ENCODE measurements at places on chromosomes 16 and 17.

DNA sequence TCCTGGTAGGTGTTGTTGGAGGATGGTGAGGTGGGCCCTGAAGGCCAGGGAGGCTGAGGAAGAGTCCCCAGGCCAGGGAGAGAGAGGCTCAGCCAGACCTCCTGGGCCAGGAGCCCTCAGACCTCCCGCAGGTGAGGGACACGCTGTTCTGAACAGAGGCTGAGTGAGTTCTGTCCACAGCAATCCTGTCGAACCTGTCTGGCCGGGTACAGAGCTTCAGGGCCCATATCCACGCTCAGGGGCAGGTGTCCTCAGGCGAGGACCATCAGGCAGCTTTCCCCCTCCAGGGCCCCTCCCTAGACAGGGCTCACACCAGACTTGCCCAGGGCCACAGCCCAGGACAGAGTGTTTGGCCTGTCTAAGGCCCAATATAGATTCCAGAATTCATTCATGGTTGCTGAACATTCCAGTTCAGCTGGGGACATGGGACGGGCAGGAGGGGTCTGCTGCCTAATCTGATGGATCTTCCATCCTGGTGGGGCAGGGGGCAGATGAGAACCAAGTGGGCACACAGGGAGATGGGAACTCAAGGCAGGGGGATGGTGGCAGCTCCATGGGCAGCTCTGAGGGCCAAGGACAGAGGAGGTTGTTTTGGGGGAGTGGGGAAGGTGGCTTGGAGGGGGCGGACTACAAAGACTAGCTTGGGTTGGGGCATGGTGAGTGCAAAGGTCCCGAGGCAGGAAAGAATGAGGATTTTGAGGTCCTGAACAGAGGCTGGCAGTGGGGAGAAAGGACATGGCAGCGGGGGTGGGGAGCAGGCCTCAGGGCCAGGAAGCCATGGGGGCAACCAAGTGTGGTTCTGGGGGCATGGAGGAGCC lies 23.4 kb upstream of the MPRIP start:
- DNase-seq = no peak

DNA sequence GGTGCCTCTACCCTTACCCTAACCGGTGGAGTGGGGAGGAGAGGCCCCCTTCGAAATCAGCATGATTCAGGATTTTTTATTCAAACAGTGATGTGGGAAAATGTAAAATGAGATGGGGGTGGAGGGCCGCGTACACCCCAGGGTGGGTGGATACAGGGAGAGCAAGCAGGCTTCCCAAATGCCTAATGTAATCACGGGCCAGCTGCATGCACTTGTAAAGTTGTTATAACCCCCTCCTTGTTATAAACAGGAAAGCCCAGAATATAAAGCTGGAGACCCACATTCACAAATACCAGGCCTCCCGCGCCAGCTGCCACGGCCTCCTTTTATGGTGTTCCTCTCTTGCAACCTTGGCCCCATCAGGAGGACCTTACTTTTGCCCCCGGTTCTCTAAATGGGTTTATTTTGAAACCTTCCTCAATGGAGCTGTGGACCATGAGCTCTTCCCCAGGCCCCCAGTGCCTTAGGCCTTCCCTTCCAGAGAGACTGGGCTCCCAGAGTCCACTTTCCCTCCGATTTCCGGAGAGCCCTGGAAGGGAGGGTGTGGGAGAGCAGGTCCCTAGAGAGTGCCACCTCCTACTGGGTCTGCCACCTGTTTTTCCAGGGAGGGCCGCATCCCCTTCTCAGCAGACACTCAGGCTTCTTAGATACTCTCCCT lies 906 bp upstream of the FOXL1 start:
- DNase-seq = no peak

- no peak for DNase-seq
Observed at GRCh38 chr16:52123061-52123839, 423.7 kb downstream of the TOX3 start.

GRCh38 chr17:78349891-78350642 lies 9.8 kb downstream of the SOCS3 start:
- no peak for DNase-seq

DNA sequence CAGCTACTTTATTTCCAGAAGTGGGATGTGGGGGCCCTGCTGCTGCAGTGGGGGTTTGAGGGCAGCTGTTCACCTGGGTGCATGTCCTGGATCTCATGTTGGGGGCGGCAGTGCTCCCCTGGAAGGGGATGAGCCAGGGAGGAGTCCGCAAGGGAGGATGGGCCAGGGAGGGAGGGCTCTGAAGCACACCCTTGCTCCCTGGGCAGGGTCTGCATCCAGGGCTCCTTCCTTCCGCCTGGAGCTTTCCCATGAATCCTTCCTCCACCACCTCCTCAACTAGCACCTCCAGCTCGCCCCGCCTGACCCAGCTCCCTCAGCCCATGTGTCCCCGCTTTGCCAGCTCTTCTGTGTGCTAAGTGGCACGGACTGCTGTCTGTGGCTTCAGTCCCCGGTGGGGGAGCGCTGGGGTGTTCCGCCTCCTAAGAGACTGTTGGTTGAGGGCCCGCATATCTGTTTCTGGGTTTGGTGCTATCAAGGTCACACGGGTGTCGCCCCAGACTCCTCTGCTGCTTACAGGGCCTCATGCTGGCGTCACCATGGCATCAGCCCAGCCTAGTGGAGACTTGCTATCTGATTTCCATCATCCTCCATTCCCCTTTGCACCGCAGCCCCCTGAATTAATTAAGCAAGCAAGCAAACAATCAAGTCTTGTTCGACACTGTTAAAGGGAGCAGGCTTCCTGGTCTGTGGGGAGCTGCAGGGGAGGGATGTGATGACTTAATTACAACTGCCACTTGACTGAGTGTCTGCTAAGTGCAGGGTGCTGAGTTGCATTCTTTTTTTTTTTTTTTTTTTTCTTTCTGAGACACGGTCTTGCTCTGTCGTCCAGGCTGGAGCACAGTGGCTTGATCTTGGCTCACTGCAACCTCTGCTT lies 71.8 kb downstream of the PRKCA start:
- DNase-seq = no peak

DNA sequence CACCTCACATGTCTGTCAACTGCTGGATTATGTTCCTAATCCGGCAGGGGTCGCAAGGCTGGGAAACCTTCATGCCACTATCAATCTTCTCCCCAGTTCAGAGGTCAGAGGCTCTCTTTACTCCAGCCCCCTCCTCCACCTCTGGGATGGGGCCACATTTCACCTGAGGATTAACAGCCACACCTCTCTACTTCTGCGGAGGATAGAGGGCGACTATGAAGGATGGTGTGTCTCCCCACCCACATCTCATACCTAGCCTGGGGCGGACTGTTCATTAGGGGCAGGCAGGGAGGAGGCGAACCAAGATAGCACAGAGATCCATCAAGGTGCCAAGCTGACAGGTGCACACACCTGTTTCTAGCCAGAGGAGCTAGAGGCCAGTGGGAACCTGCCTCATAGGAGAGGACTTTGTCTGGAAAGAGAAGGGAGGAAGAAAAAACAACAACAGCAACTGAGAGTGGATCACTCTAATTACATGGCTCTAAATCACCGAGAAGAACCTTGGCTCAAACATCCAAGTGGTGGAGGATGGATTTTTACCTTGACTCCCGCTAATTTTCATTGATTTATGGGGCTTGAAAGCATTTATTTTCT lies 41.9 kb upstream of the SKAP1 start:
- DNase-seq = peak; percentile 49

DNA sequence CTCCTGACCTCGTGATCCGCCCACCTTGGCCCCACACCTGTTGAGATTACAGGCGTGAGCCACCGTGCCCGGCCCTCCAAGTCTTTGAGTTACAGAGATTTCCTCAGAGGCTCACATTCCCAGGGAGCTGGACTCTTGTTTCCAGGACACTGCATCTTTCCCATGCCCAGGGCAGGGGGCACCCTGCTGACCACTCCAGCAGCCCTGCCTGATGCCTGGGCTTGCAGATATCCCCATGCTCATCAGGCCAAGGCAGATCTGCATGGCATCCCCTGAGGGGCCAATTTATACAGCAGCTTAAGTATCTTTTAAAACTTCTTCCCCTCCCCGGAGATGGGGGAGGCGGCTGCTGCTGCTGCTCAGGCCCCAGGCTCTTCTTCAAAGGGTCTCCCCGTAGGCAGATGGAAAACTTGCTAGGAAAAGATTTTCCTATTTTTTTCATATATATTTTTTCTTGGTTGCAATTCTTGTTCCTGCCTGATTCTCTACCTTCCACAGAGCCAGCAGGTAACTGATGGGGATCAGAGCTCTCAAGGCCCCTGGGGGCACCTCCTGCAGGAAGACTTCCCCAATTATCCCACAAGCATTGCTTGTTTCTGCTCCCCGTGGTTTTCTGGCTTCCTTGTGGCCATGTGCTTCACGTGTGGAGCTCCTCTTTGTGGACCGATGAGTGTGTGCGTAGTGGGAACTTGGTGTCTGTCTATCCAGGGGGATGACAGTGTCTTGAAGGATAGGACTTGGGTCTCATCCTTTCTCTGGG lies 102.2 kb upstream of the SDK2 start:
- DNase-seq = no peak

DNA sequence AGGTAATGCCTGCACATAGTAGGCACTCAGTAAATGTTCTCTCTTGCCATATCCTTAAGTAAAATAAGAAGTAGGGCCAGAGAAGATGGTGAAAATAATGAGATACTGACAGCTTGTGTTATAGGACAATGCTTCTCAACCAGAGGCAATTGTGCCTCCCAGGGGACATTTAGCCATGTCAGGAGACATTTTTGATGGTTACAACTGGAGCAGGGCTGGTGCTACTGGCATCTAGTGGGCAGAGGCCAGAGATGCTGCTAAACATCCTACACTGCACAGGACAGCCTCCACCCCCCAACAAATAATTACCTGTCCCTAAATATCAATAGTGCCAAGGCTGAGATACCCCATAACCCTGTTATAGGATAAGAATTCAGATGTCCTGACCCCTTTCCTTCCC lies 1.7 kb downstream of the RAD51D start:
- DNase-seq = no peak

- DNase-seq = no peak
Observed at GRCh38 chr17:64028874-64029464, 8.5 kb upstream of the ICAM2 start.

- no peak for DNase-seq
Observed at GRCh38 chr17:28484296-28484695, 10.9 kb downstream of the SLC13A2 start.

DNA sequence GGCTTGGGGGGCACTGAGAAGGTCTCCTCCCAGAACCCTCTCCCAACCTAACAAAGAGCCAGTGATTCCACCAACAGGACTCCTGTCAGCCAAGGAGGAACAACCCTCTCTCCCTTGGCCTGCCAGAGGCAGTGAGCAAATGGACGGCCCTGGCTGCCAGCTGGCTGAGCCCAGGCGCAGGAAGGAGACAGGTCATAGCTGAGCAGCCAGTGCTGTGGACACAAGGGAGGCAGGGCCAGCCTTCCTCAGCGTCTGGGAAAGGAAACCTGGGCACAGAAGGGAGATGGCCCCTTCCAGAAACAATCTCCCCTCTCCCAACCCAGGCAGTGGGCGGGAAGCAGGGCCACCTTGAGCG lies 2.1 kb downstream of the MPO start:
- no peak for DNase-seq

DNA sequence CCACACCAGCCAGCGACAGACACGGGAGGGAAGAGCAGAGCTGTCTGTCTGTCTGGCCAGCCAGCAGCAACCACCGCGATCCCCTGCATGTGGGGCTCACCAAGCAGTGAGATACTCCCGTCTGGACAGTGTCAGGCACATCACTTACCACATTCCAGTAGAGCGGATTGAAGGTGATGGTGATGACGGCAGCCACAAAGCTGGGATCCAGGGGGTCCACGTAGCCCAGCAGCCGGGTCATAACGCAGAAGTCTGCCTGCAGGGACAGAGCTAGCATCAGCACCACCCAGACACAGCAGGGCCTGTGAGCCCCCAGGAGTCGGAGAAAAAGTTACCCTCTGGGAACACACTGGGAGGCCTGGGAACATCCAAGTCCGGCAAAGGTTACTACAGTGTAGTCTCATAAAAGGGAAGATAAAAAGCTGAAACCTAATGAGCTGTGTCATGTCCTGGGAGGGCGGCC lies 14.7 kb downstream of the PEMT start:
- no peak for DNase-seq

- no peak for DNase-seq
Observed at GRCh38 chr17:76189741-76190140, 48.7 kb upstream of the FOXJ1 start.

- DNase-seq = no peak
Observed at GRCh38 chr17:45973946-45974859, 24.8 kb upstream of the STH start.

GRCh38 chr17:980406-981291 lies 1.1 kb upstream of the NXN start:
- DNase-seq = peak; percentile 57

DNA sequence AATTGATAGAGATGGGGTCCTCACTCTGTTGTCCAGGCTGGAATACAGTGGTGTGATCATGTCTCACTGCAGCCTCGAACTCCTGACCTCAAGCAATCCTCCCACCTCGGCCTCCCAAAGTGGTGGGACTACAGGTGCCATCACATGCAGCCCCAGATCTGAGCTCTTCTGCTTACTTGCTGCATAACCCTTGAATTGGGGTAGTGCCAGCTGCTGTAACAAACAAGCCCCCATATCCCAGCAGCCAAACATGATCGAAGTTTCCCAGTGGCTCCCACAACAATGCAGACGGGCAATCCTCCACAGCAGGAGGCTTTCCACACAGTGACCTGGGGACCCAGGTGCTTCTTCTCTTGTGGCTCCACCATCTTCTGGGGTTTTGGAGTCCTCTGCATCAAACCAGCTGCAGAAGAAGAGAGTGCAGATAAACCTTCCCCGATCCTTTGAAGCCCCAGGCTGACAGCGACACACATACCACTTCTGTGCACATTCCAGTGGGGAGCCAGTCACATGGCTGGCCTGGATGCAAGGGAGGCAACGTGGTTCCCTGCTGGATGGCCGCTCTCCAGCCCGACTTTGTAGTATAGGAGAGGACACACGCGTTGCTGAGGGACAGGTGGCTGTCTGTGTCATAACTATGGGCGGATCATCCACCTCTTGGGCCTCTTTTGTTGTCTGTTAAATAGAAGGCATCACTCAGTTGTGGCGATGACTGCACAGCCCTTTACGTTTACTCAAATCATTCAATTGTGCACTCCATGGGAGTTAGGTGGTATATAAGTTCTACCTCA lies 16.7 kb downstream of the SBK1 start:
- DNase-seq = no peak

Measured in mesothelial cell of epicardium (in vitro differentiated cells).